ENCODE measurements at places on chromosomes 1 and 21. TPM values are rescaled to one million over a fixed set of nuclear protein-coding genes. Genes with fewer than 3 reads are reported as not detected.

Gene MROH9
- total RNA-seq: 0.39 TPM

Gene UBL4B
- total RNA-seq: not detected

Gene PPFIA4
- total RNA-seq: 22.7 TPM

Gene TRAF3IP3
- total RNA-seq: 4.3 TPM

Gene INAVA
- total RNA-seq: 0.36 TPM

Gene HAPLN2
- 0.39 TPM for total RNA-seq

Gene PRR9
- total RNA-seq: not detected

Gene CFHR4
- total RNA-seq: not detected

Gene ADGRL4
- 60.4 TPM for total RNA-seq

Gene FCRL1
- total RNA-seq: 0.19 TPM

Gene HRNR
- not detected for total RNA-seq

Gene PAQR6
- total RNA-seq: 0.81 TPM

Gene VSIG8
- not detected for total RNA-seq

Gene C4BPB
- 10.7 TPM for total RNA-seq

Gene TNFSF4
- 4.0 TPM for total RNA-seq

Gene TSPAN1
- 3.2 TPM for total RNA-seq

Gene DCLRE1B
- 4.2 TPM for total RNA-seq

Gene LCE2B
- total RNA-seq: not detected

Gene TTLL7
- 80.2 TPM for total RNA-seq

Gene PTPN7
- 5.7 TPM for total RNA-seq
